ENCODE measurements at places on chromosomes 3 and 15. TPM values are rescaled to one million over a fixed set of nuclear protein-coding genes. Genes with fewer than 3 reads are reported as not detected.

- DNase-seq, result no peak
These were observed 84.7 kb upstream of the PPIB start for GRCh38 chr15:64247535-64247905.

Gene EXD1
- not detected for total RNA-seq

GRCh38 chr15:99412082-99412481, 153.7 kb upstream of the MEF2A start:
- no peak for DNase-seq

Gene SLC22A14
- total RNA-seq, result not detected

DNA sequence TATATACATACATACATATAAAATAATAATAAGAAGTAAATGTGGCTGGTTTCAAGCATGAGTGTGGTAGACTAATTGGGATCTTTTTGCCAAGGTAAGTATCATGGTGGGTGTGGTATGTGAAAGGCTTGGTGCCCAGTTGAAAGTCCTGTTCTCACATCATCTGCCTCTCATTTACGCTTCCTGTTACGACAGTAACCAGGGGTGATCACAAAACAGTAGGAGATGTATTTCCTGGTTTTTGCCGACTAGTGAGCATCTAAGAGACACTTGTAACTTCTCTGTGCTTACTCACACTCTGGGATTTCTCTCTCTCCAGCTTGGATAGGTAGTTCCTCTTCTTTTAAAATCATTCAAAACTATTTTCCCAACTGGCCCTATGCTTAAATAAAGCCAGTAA, 1028.3 kb upstream of the NR2F2 start:
- DNase-seq, result no peak

Gene C2CD4A
- 1.6 TPM for total RNA-seq

GRCh38 chr3:140922634-140923033, 19.0 kb upstream of the SLC25A36 start:
- DNase-seq, result no peak

Gene CFAP44
- 14.8 TPM for total RNA-seq

DNA sequence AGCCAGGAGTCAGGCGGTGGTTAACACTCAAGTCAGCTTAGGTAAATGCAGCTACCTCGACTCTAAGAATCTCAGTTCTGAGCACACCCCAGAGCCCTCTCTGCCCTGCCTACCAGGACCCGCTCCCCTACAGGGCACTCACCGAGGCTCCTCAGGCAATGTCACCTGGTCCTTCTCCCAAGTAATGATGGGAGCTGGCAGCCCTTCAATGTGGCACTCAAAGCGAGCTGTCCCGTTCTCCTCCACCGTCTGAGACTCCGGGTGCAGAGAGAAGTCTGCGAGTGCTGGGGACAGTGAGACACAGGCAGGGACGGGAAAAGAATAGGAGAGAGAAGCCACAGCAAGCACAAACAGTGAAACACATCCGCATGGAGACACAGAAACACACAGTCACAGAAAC, 12.7 kb downstream of the IGDCC4 start:
- no peak for DNase-seq

GRCh38 chr15:57665939-57666338, 40.6 kb upstream of the POLR2M start:
- no peak for DNase-seq

Gene LMOD3
- not detected for total RNA-seq

DNA sequence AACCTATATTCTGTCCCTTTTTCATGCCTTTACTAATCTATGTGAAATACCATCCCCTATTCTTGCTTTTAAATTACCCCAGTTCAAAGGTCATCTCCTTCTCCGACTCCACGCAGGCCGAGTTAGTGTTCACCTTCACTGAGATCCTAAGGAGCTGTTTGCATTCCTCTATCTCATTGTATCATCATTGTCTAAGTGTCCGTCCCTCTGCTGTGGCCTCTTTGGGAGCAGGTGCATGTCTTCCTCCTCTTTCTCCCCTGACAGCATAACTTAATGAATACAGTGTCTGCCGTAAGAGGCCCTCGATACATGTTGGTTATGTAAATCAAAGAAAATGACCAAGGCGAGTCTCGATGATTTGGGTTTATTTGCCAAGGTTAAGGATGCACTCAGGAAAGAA, 4.9 kb upstream of the PPP1R2 start:
- no peak for DNase-seq

DNA sequence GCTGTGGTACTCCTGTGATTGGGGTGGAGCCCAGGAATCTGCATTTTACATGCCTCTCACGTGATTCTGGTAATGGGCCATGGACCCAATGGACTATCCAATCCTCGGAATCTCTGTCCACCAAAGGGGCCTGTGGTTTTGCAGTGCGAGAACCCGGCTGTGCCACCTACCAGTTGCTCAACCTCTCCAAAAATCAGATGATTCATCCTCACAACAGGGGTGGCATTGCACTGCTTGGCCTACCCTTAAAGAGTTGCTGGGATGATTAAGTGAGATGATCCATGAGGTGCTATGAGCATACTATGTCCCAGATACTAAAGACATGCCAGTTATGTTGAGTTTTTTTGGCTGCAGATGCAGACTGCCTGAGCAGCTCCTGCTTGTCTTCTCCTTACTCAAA, 5.1 kb downstream of the ANP32A start:
- DNase-seq, result no peak

GRCh38 chr15:40346579-40347558, 4.0 kb upstream of the PHGR1 start:
- no peak for DNase-seq

- DNase-seq, result peak; percentile 25
These were observed 15.5 kb downstream of the TATDN2 start for GRCh38 chr3:10263646-10264363.

GRCh38 chr3:153252963-153253362, 90.9 kb downstream of the RAP2B start:
- no peak for DNase-seq

Gene PPP1R14D
- total RNA-seq, result not detected

- no peak for DNase-seq
These were observed 51.8 kb downstream of the CYP11A1 start for GRCh38 chr15:74315626-74316025.

GRCh38 chr3:127711896-127712295, 39.1 kb downstream of the ABTB1 start:
- DNase-seq, result no peak

GRCh38 chr3:119145500-119146167, at the start of gene TEX55:
Gene TEX55, plus strand, starts transcription at chr3:119146165. Its CDS starts 25 bp downstream, at chr3:119146190.
- DNase-seq, result peak; percentile 36

DNA sequence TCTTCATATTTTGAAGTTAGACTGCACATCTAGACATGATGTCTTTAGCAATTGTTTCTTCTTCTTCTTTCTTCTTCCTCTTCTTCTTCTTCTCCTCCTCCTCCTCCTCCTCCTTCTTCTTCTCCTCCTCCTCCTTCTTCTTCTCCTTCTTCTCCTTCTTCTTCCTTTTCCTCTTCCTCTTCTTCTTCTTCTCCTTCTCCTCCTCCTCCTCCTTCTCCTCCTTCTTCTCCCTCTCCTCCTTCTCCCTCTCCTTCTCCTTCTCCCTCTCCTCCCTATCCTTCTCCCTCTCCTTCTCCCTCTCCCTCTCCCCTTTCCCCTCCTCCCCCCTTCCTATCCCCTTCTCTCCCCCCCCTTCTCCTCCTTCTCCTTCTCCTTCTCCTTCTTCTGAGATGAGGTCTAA, 21.9 kb downstream of the TCF12 start:
- DNase-seq, result no peak

- peak; percentile 35 for DNase-seq
These were observed 31.7 kb downstream of the ADPGK start for GRCh38 chr15:72751751-72752455.

Gene UBA7
- total RNA-seq, result 86.4 TPM

DNA sequence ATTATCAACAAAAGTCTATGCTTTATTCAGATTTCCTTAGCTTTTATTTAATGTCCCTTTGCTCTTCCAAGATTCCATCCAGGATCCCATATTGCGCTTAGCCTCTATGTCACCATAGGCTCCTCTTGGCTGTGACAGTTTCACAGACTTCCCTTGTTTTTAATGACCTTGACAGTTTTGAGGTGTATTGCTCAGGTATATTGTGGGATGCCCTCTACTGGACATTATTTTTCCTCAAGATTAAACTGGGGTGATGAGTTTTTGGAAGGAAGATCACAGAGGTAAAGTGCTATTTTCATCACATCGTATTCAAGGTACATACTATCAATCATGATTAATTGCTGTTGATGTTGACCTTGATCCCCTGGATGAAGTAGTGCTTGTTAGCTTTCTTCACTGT, 99.1 kb upstream of the SMAD3 start:
- no peak for DNase-seq

Gene TMEM44
- total RNA-seq, result 1.8 TPM

Gene GPR15
- not detected for total RNA-seq

Gene FAM227B
- 2.1 TPM for total RNA-seq
